ENCODE measurements at places on chromosomes 6 and 20.
A peak's percentile ranks its signal among the peaks of the same experiment; 100 is the strongest.

DNA sequence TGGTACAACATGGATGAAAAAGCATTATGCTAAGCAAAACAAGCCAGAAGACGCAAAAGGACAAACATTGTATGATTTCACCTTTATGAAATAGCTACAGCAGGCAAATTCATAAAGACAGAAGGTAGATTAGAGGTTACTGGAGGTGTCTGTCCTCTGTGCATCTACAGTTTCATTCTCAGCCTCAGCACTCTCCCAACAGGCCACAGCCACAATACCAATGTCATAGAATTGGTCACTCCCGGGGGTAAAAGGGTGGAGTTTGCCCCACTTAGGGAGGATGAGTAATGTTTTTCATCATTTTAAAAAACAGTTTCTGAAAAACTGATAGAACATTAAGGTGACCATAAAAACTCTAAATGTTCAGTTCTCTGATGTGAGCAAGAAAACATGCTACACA, 17.2 kb upstream of the TMX4 start:
- DNase-seq: no peak

DNA sequence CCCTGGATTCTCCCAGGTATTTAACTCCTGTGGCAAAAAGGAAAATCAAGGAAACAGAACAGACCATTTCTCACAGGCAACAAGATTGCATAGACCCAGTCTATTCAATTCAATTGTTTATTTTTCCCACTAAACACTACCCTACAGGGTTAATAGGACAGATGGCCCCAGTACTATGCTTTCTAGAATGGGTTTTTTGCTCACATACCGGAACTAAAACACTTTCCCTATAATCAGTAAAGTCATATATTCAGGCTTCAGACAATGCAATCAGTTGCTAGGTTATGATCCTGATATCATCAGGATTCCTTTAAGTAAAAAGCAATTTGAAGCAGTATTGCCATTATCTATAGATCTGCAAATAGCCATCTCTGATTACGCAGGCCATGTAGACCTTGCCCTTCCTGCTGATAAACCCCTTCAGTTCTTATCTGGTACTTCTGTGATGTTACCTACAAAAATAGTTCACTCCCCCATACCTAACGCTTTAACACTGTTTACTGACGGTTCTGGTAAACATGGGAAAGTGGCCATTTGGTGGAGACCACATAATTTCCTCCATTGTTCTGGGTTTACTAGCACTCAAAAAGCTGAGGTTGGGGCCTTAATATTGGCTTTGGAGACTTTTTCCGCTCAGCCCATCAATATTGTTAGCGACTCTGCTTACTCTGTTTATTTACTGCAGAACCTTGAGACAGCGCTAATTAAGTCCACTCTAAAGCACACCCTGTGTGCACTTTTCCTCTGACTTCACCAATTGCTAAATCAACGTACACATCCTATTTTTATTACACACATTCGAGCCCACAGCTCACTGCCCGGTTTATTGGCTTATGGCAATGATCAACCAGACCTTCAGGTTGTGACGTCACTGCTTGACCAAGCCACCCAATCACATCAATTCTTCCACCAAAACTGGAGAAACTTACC, 666.0 kb downstream of the PHF3 start:
- no peak for DNase-seq

DNA sequence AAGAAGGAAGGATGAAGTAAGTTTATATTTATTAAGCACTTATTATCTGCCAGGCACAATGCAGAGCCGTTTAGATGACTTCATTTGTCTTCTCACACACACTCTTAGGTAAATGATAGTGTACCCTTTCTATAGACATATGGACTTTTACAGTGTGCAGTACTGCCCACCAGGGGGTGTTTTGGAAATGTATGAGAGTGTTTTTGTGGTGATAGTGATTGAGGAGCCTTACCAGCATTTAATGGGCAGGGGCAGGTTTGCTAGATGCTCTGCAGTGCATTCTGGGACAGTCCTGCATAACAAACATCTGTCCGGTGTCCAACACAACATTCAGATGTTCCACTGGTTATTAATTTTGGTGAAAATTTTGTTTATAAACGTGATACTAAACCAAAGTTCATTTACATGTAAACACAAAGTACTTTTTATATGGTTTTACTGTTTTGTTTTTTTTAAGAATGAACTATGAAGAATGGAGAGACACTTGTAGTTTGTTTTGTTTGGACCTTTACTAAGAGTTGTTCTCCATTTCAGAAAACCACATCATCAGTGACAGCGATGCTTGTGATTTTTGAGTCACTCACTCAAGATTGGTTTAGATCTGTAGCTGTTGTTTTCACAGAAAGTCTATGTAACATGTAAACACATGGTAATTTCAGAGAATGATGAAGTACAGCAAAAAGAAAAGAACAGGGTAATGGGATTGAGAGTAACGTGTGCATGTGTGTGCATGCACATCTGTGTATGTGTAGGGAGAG, 19.9 kb downstream of the KCNS1 start:
- peak; percentile 44 for DNase-seq

DNA sequence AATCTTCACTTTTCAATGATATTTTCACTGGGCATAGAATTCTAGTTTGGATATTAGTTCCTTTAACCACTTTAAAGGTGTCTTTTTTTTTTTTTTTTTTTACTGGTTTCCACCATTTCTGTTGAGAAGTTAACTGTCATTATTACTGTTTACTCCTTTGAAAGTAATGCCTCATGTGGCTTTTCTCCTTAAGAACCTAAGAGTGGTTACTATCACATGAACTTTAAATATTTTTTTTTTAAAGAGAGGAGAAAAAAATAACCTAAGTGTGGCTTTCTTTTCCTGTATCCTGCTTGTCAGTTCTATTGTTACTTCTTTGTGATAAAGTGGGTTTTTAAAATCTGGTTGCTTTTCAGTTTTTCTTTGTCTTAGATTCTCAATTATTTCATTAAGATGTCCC, 229.5 kb downstream of the CDH26 start:
- DNase-seq: no peak

DNA sequence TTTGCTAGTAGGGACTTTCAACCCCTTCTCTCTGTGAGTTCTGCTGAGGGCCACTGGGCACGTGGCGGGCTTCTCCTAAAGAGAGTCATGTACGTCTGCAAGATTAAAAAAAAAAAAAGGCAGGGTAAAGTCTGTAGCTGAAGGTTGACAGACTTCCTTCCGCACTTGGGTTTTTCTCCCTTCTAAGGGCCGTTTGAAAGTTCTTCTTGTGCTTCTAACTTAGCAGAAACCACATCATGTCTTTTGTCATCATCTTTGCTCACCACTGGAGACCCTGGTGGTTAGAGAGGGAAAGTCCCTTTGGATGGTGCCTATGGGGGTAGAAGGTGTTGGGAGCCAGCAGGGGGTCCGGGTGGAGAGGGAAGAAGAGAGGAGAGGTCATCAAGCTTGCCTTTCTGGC, 31.4 kb downstream of the PRDM1 start:
- DNase-seq: no peak

DNA sequence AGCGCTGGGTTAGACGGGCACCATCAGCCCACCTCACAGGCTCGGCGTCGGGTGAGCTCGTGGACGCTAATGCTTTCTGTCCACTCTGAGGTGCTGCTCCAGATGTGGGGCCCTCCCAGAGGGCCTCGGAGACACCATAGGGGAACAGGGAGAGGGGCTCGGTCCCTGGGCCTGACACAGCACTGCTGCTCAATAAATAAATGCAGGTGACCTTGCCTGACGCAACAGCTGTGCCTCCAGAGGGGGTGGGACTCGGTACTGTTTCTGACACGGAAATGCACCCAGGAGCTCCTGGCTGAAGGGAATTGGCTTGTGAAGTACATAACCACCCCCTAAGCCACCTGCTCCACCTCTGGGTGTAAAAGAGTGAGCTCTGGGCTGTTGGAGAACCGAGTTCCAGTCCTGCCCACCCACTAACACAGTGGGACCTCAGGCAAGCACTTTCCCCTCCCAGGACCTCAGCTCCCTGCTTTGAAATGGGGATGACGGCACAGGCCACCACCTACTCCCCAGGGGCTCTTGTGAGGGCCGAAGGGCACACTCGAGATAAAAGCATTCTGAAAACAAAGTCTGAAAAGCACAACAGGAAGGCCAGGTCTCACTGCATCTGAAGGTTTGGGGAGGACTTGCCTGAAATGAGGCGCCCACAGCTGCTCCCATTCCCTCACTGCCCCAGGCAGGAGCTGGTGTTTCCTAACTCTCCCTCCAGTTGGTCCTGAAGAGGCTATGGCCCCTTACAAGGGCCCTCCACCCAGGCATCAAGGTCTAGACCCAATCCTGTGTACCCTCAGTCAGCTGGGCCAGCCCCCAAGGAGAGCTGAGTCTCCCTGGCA, 6.7 kb downstream of the KCNK15 start:
- DNase-seq: no peak

DNA sequence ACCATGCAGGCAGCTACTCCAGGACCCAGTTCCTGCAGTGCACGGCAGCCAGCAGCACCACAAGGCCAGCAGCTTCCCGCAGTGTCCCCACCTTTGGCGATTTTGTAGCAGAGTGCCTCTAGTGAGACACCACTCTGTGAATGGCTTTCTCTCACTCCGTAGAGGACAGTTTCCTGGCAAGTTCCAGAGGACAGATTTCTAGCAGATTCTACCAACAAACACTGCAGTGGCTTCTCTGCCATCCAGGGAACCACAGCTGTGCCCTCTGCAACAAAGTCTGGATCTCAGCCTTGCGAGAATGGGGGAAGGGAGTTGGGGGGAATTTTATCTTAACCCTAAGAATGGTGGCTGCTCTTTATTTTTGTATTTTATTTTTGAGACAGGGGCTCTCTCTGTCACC, 28.7 kb downstream of the SNHG17 start:
- DNase-seq: no peak

DNA sequence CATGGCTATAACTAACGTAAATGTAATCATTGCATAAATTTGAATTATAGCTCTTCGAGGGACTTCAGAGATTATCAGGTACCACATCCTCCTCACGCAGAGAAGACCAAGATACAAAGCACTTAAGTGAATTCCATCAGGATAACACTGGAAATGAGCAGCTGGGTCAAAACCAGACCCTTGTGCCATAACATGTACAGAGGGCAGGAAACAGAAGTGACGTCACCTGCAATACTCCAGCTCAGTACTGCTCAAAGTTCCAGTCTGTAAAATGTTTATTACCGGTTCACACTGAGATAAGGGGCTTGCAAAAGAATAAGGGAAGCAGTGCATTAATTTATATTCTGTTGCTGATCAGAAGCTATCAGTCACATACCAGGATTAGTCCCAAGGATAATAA, 45.8 kb downstream of the RGS17 start:
- DNase-seq: no peak

DNA sequence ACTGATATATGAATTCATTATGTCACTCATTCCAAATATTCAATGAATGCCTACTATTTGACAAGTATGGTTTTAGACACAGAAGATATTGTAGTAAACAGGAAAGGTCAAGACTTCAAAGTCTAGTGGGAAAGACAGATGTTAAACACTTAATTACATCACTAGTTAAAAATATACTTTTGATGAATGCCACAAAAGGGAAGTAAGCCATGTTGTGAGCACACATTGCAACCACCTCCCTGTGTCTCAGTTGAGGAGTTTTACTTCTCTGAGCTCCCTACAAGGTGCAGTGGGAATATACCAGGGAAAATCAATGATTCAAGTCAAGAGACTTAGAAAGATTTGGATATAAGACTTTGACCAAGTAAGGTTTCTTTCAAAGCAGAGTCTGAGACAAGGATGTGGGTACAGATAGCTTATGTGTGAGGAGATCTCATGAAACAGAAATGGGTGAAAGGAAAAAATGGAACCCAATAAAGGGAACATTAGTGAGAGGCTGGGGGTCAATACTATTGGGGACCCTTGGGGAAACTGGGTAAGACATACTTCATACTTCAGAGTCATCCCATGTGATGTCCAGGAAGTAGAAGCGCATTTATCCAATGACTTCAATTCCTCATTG, 503.7 kb downstream of the KIF16B start:
- no peak for DNase-seq

GRCh38 chr6:163941624-163941976, 527.1 kb downstream of the QKI start:
- no peak for DNase-seq

DNA sequence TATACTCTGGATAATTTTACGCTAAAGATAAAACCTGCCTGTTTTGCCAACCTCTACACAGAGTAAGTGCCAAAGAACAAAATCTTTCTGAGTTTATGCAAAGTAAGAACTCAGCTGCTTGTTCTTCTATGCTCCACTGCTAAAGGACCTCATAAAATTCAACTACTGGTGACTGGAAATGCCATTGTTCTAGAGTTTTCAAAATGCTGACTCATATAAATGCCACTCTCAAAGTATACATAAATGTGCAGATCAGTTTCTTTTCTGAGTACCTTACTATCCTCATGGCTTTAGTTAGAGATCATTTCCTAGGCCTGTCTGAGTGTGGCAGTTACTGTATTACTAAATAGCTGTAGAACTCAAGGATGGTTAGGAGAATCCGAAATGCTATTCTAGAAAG, 45.6 kb downstream of the LYRM4 start:
- no peak for DNase-seq

GRCh38 chr20:35743693-35744491, 1.8 kb upstream of the RBM39 start:
- no peak for DNase-seq

- DNase-seq: no peak
Observed at GRCh38 chr6:21850691-21851090, 257.1 kb downstream of the SOX4 start.

DNA sequence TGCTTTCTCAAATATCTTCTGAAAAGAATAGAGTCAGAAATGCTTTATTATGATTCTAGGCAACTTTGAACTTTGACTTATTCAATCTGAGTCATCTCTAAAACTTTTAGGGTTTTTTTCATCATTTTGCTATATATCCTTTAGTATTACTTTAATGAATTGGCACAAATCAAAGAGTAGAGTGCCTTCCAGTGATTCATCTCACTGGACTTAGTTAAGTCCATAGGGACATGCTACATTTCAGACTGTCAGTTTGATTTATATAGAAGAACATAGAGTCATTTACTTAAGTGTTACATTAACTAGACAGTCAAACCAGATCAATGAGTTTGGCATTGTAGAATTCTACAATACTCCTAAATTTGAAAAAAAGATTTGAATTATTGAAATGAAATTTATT, 1235.7 kb upstream of the MAP3K7 start:
- DNase-seq: no peak

- no peak for DNase-seq
Observed at GRCh38 chr6:175680-176079, 116.6 kb upstream of the DUSP22 start.

GRCh38 chr6:126145351-126145750, 159.0 kb downstream of the TRMT11 start:
- no peak for DNase-seq

DNA sequence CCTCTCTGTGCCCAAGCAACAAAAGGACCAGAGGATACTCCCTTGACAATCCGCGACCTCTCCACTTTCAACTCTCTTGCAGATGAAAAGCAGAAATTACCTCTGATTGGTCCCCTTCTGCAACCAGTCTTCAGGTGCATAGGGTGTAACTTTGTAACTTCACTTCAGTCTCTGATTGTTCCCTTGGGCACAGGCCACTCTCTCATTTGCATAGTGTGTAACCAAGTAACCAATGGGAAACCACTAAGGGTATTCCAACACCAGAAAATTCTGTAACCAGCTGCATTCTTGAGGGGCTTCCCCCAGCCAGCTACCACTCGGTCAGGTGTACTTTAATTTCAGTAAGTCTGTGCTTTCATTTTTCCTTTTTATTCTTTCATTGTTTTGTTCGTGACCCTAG, 4.4 kb upstream of the RAET1L start:
- no peak for DNase-seq

Data from HCEC 1CT (cell line).